ENCODE measurements at places on chromosomes 6 and 20. TPM values are rescaled to one million over a fixed set of nuclear protein-coding genes. Genes with fewer than 3 reads are reported as not detected.

DNA sequence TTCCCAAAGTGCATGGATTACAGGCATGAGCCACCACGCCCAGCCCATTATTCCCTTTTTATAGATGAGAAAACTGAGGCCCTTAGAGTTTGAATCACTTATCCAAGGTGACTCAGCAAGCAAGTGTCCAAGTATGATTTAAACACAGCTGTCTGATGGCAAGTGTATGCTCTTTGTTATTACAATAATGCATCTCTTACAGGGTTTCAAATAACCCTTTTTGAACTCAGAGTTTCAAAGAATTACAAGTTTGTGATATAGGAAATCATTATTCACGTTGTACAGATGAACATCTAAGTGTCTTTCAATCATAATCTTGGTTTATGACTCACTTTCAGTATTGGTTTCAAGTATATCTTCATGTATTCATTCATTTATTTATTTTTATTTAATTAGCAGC is 63.0 kb downstream of the CD83 start:
- DNase-seq, result no peak

The KIF6 gene
- polyA plus RNA-seq, result 0.14 TPM

The KCNK5 gene
- polyA plus RNA-seq, result 3.1 TPM

- DNase-seq, result no peak
Observed at GRCh38 chr20:48002517-48002970, 217.3 kb upstream of the SULF2 start.

The C6orf58 gene
- polyA plus RNA-seq, result not detected

Measured in urinary bladder (tissue), 4 donors.